Activated naive CD8-positive, alpha-beta T cell treated with anti-CD3 and anti-CD28 coated beads, Interleukin-2, amount 50 U/mL, for 24 hours (primary cell): ENCODE measurements at places on chromosomes 5 and 9.

DNA sequence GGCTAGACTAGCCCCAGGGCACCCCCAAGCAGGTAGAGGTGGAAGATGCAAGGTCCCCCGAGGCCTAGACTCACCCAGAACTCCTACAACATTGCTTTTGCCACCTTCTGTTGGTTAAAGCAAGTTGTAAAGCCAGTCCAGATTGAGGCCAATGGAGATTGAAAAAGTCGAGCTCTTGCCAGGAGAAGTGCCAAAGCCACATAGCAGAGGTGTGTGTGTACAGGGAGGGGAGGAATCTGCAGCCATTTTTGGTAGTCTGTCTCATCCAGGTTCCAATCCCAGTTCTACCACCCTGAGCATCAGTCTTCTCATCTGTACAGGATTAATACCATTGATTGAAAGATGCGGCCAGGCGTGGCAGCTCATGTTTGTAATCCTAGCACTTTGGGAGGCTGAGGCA is 12.3 kb upstream of the URM1 start:
- DNase-seq, result no peak
- no peaks in the 10 kb centered on the region for H3K27me3 ChIP-seq
- no peak overlapping the region for H3K4me3 ChIP-seq
- H3K27ac ChIP-seq, result no peak overlapping the region
- peaks cover 13% of the 10 kb centered on the region for H3K4me1 ChIP-seq

GRCh38 chr9:135978642-135979546 is 17.7 kb upstream of the UBAC1 start:
- H3K4me3 ChIP-seq, result no peak overlapping the region
- H3K36me3 ChIP-seq, result no peaks in the 10 kb centered on the region
- DNase-seq, result peak; percentile 31
- no peak overlapping the region for H3K27ac ChIP-seq
- peaks cover 2% of the 10 kb centered on the region for H3K27me3 ChIP-seq

DNA sequence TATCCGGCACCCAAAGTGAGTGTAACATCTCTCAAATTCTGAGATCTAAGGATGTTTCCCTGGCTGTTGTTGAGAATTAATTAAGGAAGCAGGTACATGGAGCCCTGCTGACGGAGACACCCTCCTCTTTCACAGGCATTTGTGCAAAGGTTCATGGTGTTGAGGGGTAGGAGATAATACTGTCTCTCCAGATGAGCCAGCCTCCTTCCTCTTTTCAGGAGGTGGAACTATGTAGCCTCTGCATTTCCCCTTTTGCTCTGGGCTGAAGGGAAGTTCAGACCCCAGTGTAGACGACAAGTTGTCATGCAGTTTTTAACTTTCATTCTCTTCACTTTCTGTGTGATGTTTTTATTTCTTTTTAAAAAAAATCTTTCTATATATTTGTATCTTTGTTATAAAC is 107.5 kb downstream of the GALNT10 start:
- H3K27ac ChIP-seq, result no peak overlapping the region
- peaks cover 37% of the 10 kb centered on the region for H3K36me3 ChIP-seq
- DNase-seq, result no peak

DNA sequence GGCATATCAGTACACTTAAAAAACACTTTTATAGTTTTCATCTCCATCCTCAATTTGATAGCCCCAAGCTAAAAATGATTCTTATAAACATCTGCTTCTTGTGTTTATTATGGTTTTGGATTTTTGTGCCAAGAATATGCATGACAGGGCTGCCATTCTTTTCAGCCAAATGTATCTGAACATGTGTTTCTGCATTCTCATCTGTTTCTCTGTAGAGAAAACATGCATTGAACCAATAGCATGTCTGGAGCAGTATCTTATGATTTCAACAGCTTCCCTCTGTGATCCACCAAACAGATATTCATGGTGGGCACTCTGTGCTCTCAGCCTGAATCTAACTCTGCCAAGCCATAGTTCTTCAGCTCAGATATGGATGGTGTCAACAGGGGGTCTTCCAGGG is 99.3 kb upstream of the ERCC6L2 start:
- no peak overlapping the region for H3K4me3 ChIP-seq
- no peaks in the 10 kb centered on the region for H3K36me3 ChIP-seq
- peaks cover 10% of the 10 kb centered on the region for H3K4me1 ChIP-seq

GRCh38 chr9:74379718-74380117 is 117.4 kb upstream of the RORB start:
- no peaks in the 10 kb centered on the region for H3K27me3 ChIP-seq
- DNase-seq, result no peak
- H3K27ac ChIP-seq, result no peak overlapping the region
- H3K36me3 ChIP-seq, result no peaks in the 10 kb centered on the region

- no peak for DNase-seq
- H3K4me3 ChIP-seq, result peak overlapping the region; percentile 70
- peak overlapping the region; percentile 96 for H3K27ac ChIP-seq
Observed at GRCh38 chr5:156920861-156921431, 42.1 kb downstream of the TIMD4 start.

DNA sequence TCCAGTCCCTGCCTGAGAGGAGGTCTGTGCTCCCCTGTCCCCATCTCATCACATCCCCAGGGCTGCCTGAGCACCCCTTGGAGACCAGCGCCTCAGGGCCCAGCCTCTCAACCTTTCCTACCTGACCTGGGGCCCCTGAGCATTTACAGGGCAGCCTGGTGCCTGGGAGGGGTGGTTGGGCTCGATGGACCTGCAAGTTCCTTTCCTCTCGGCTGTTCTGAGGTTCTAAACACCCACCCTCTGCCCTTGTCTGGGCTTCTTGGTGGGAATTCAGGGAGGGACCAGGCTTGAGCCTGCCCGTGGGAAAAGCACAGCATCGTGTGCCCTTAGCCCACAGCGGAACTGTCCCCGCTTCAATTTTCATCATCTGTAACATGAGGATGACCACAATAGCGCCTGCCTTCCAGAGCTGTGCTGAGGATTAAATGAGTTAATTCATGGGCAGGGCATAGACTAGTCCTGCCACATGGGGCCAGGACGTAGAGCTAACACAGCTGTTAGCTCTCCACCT is 91.0 kb upstream of the SH3PXD2B start:
- H3K36me3 ChIP-seq, result no peaks in the 10 kb centered on the region
- no peaks in the 10 kb centered on the region for H3K4me1 ChIP-seq
- H3K27ac ChIP-seq, result no peak overlapping the region
- no peak overlapping the region for H3K4me3 ChIP-seq

DNA sequence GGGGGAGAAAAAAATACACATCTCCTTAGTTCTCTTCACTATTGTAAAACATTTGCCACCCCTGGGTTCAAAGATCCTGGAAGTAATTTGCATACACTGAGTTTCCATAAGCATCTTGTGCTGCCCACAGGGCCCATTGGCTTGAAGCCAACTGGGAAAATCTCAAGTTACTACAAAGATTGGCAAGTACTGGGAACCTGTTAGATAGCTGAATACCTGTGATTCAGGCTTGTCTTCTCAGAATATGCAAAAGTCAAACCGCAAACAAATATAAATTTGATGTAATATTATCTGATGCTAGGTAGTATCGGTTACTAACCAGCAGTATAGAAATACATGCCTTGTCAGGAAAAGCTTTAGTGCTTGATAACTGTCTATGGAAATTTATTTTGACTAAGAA is 156.9 kb upstream of the FST start:
- peaks cover under 1% of the 10 kb centered on the region for H3K27me3 ChIP-seq
- DNase-seq, result no peak
- no peaks in the 10 kb centered on the region for H3K36me3 ChIP-seq
- H3K27ac ChIP-seq, result no peak overlapping the region
- H3K4me1 ChIP-seq, result no peaks in the 10 kb centered on the region

GRCh38 chr5:173494446-173494845 is 122.0 kb downstream of the BOD1 start:
- DNase-seq, result no peak
- H3K4me1 ChIP-seq, result no peaks in the 10 kb centered on the region
- no peak overlapping the region for H3K4me3 ChIP-seq
- no peak overlapping the region for H3K27ac ChIP-seq
- H3K36me3 ChIP-seq, result no peaks in the 10 kb centered on the region

- no peak overlapping the region for H3K4me3 ChIP-seq
- H3K27me3 ChIP-seq, result peaks cover 29% of the 10 kb centered on the region
- H3K4me1 ChIP-seq, result no peaks in the 10 kb centered on the region
Observed at GRCh38 chr9:135455401-135456030, 24.1 kb upstream of the PPP1R26 start.

DNA sequence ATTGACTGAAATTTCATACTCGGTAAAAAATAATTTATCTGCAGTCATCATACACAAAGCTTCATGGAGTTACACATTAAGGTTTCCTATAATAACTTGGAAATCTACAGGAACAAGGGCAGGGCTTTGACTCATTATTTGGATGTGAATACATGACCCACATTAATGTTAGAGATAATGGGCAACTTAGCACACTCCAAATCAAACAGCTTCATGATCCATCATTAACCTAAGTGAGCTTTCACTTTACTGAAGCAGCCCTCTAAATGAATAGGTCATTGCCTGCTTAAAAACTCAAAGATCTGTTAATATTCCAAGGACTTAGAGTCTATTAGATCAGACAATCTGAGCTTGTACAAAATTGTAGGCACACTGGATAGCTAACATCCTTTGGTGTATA is 9.0 kb downstream of the CDH12 start:
- DNase-seq, result no peak
- no peak overlapping the region for H3K4me3 ChIP-seq
- no peaks in the 10 kb centered on the region for H3K27me3 ChIP-seq
- no peaks in the 10 kb centered on the region for H3K36me3 ChIP-seq

- no peak for DNase-seq
- H3K36me3 ChIP-seq, result no peaks in the 10 kb centered on the region
- H3K4me1 ChIP-seq, result peaks cover 3% of the 10 kb centered on the region
- no peak overlapping the region for H3K27ac ChIP-seq
Observed at GRCh38 chr9:91485006-91485405, 61.4 kb upstream of the NFIL3 start.

DNA sequence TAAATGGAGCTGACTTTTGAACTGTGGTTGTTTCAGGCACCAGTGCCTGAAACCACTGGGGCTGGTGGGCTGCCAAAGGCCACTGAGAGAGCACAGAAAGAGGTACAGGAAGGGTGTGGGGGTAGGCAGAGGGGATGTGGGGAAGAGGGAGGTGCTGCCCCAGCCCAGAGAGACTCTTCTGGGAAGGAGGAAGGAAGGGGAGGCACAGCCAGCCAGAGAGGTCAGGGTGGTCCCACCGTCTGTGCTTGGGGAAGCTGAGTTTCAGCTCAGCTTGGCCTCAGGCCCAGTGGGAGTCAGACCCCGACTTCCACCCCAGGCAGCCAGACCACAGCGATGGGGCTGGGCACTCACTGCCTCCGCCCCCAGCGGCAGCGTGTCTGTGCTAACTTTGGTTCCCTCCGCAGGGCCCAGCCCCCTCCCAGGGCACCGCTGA is 8.6 kb upstream of the PHYKPL start:
- H3K4me3 ChIP-seq, result peak overlapping the region; percentile 71
- no peaks in the 10 kb centered on the region for H3K27me3 ChIP-seq
- DNase-seq, result no peak
- H3K36me3 ChIP-seq, result no peaks in the 10 kb centered on the region
- H3K27ac ChIP-seq, result peak overlapping the region; percentile 91

DNA sequence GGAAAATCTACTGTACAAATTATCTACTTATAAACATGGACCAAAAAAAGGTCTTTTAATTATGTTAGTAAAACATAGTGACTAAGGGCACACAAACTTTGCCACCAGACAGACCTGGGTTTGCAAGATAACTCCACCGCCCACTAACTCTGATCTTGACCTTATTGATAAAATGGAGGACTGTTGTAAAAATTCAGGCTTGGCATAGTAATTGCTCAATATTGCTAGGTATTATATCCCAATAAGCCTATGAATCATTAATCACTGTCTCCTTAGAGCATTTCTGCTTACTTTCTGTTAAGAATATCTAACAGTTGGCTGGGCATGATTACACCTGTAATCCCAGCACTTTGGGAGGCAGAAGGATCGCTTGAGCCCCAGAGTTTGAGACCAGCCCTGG is 3.8 kb downstream of the C9orf40 start:
- DNase-seq, result no peak
- peaks cover 30% of the 10 kb centered on the region for H3K36me3 ChIP-seq
- no peaks in the 10 kb centered on the region for H3K27me3 ChIP-seq
- no peak overlapping the region for H3K4me3 ChIP-seq

- no peaks in the 10 kb centered on the region for H3K27me3 ChIP-seq
- no peak for DNase-seq
- H3K4me3 ChIP-seq, result no peak overlapping the region
- no peaks in the 10 kb centered on the region for H3K36me3 ChIP-seq
Observed at GRCh38 chr5:61171479-61171878, 9.2 kb upstream of the SMIM15 start.

DNA sequence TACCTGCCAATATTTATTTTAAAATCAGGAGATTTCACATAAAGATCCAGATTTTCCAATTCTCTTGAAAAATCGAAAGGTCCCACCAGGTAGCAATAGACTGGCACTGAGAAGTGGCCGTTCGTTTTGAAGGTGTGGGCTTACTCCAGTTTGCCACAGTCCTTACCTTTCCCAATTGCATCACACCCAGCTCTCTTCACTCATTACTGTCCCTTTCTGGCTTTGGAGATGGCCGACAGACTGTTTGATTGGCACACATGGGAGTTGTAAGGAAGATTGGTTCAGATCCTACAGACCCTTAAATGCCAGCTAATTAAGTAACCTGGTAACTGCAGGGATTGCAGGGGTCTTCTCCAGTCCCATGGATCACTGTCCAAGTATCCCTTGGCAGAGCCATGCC is 68.7 kb upstream of the LARP1 start:
- no peak overlapping the region for H3K27ac ChIP-seq
- H3K4me3 ChIP-seq, result no peak overlapping the region
- H3K27me3 ChIP-seq, result peaks cover 7% of the 10 kb centered on the region
- DNase-seq, result no peak

DNA sequence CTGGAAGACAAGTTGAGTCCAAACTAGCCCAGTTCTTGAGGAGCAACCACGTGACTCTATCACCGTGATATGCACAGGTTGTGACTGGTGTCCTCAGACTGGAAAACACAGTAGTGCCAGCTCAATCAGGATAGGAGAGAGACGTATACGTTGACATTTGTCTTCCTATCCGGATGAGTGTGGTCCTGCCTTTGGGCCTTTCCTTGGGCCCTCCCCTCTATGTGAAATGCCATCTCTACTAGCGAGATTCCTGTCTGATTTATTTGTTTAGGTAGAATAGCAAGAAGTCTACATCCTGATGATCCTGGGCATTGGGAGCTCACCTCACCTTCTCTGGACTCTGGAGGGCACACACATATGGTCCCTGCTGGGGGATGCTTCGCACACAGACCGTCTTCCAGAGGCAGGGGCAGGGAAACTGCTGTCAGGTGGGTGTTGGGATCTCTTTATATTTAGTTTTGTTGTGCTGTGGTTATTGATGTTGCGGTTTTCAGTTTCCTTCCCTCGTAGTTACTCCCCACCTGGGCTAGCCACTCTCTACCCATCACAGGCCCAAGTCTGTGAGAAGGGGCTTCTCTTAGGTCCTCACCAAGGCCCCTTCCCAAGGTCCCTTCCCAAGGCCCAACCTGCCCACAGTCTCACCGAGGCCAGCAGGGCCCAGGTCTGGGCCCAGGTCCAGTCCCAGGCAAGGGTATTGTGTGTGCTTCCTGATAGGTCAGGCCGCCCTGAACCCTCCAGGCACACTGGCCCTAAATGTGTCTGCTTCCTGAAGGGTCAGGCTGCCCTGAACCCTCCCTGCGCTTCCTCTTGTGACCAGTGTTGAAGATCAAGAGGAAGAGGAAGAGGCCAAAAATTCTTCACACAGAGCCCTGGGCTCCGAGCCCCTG is 19.0 kb upstream of the SPINK4 start:
- no peaks in the 10 kb centered on the region for H3K36me3 ChIP-seq
- peaks cover 12% of the 10 kb centered on the region for H3K4me1 ChIP-seq
- DNase-seq, result no peak
- H3K4me3 ChIP-seq, result no peak overlapping the region
- no peak overlapping the region for H3K27ac ChIP-seq
- no peaks in the 10 kb centered on the region for H3K27me3 ChIP-seq
